ENCODE measurements at places on chromosomes 1 and 21.

- peak; percentile 29 for DNase-seq
These were observed 36.0 kb upstream of the IL19 start for GRCh38 chr1:206734499-206735142.

DNA sequence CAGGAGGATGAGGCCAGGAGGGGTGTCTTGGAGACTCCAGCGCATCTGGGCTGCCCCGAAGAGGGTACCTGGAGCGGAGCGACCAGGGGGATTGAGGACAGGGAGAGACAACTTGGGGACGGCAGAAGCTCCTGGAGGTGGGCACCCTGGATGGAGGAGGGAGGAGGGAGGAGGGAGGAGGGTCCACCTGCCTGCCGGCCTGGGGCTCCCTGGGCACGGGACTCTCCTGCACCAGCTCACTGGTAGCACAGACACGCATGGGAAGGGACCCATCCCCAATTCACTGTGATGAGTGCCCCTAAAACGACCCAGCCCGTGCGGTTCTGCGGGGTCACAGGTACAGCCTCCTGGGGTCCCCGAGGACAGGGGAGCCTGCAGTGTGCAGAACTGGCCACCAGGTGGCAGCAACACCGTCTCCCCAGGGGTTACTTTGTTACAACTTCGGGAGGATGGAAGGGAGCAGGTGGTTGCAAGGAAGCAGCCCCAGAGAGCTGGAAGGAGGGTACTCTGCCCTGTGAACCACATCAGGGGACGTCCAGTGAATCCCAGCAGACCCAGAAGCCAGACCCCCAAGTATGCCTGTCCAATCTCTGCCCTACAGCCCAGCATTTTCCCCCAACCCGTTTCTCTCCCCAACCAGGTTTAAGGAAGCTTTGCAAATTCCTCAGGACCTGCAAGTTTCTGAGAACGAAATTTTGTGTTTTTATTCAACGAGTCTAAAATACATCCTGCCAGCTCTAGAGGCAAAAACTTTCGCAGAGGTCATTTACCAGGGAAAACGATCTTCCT lies 482.4 kb downstream of the NPHP4 start:
- peak; percentile 17 for DNase-seq

GRCh38 chr1:111192658-111193519 lies 7.6 kb downstream of the DENND2D start:
- DNase-seq, result no peak

- DNase-seq, result no peak
These were observed 1.4 kb upstream of the CELF3 start for GRCh38 chr1:151718011-151718431.

GRCh38 chr1:9207086-9207485 lies 27.5 kb upstream of the H6PD start:
- peak; percentile 67 for DNase-seq

GRCh38 chr1:53131590-53131938 lies 10.9 kb downstream of the SLC1A7 start:
- DNase-seq, result no peak

GRCh38 chr1:203916756-203917155 lies 55.4 kb downstream of the SNRPE start:
- no peak for DNase-seq

- no peak for DNase-seq
These were observed 86.8 kb downstream of the WLS start for GRCh38 chr1:68145418-68146126.

DNA sequence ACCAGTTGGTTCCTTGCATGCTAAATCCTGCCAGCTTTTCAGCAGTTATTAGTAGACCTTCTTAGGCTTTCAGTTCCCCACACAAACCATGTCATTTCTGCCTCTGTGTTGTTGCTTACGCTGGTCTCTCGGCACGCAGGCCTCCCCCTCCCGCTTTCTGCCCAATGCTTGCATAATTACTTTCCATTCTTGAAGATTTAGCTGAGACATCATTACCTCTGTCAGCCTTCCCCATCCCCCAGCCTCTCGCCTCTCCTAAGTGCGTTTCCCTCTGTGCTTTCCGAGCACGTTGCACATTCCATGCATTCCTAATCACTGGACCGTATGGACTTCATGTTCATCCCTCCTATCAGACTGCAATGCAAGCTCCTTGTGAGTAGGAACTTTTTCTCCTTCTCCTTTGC lies 26.8 kb downstream of the TSHB start:
- DNase-seq, result peak; percentile 88

DNA sequence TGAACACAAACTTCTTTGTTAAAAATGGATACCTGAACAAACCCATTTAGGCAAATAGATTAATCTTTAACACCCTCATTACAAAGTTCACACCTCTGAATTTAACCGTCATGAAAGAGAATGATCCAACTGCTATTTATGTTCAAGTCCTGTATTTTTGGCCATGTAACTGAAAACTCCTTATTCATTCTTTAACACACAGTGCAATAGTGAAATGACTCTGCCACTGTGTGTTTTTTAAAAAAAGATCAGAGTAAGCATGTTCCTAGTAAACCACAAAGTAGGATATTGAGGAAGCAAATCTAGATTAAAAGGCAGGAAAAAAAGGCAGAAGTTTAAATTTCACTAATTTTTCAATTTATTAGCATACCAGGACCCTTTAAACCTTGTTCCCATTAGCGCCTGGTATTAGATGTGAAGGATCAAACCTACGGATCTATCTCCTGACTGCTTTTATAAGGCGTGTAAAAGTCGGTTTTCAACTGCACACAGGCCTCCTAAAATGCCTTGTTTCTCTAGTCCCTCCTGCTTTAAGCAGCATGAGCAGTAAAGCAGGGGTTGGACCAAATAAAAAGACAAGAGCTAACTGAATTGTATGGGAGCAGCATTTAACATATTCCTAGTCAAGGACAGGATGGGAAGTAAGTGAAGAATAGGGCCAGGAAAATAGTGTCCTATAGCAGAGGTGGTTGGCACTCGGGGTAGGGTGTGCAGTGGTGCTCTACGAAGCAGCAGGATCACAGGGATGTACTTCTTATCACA lies 33.4 kb downstream of the NUCKS1 start:
- no peak for DNase-seq

DNA sequence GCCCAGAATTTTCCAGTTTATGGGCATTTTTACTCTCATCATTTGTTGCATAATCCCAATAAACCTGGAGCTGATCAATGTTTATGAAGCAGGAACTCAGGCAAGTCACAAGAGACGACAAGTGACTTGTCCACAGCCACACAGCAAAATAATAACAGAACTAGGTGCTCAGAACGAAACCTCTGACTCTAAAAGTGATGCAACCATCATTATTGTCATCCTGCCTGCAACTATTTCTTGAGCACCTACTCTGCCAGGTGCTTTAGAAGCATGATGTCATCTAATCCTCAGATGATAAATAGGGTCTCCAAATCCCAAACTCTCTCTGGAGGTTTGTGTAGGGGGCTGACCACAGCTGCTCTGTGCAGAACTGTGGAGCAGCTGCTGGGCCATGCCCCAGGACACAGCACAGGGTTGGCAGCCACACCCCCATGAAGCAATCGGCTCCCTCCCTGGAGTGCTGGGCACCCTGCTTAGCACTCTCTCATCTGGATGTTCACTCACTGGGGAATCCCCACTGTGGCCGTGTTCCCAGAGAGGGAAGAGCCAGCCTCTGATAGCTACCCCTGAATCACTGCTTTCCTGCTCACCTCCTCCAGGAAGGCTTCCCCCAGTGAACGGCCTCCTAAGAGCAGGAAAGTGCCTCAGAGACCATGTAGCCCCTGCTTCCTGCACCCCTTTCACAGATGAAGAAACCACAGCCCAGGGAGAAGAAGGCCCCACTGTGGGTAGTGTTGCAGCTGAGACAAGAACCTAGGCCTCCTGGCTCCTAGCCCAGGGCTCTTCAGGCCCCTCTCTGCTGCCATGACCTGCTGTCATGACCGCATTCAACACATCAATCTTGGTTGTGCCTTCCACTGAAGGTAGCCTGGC lies 2.1 kb downstream of the TTC22 start:
- DNase-seq, result no peak

- DNase-seq, result no peak
These were observed 17.2 kb downstream of the BSND start for GRCh38 chr1:55015731-55016620.

DNA sequence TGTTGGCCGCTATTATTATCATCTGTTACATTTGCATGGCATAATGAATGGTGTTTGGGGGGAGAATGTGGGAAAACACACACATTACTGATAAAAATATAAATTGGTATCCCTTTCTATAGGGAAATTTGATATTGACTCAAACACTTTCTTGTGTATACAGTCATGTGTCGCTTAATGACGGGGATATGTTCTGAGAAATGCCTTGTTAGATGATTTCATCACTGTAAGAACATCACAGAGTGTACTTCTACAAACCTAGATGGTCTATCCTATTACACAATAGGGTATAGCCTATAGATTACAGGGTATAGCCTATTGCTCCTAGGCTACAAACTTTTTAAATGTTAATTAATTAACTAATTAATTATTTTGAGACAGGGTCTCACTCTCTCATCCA lies 67.2 kb upstream of the B3GALNT2 start:
- DNase-seq, result no peak
